Stomach (tissue), 19 donors: ENCODE measurements at places on chromosomes 6 and 20.

DNA sequence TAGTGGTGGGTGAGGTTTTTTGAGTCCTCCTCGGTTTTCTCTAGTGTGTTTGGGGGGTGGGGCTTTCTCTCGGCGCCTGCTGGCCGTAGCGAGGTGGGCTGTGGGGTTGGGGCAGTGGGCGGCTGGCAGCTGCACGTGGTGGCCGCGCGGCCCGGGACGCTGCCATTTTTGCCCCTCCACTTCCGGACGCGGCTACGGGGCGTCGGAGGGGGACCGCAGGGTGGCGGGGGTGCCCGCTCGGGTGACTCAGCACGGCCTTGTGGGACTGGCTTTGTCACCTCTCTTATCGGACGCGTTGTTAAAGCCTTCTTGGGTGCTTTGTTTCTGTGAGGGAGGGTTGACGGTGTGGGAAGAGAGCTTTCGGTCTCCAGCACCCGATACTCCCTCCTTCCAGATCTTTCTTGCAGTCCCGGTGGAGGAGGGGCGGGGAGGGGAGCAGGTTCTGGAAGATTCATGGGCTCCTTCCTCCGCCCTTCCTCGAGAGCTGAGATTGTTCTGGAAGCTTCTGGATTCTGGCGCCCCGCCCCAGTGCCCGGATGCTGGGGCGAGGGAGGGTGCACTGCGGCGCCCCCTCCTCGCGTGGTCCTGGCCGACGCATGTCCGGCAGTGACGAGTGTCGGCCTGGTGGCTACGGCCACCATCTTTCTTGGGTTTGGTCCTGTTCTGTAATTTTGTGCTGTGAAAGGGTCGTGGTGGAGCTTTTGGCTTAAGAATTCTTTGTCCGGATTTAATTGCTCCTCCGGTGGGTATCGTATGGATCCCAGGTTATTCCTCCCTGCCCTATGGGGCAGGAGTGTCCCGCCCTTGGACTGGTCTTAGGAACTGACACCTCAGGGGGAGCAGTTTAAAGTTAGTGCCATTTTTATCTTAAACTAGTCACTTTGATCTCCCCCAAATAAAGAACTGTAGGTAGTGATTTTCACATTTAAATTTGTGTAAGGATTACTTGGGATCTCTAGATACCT lies 719 bp downstream of the HSP90AB1 start:
- H3K36me3 ChIP-seq, result peaks cover 40% of the 10 kb centered on the region
- peaks cover 54% of the 10 kb centered on the region for H3K4me1 ChIP-seq
- no peaks in the 10 kb centered on the region for H3K27me3 ChIP-seq
- DNase-seq, result peak; percentile 91
- H3K4me3 ChIP-seq, result peak overlapping the region; percentile 91

DNA sequence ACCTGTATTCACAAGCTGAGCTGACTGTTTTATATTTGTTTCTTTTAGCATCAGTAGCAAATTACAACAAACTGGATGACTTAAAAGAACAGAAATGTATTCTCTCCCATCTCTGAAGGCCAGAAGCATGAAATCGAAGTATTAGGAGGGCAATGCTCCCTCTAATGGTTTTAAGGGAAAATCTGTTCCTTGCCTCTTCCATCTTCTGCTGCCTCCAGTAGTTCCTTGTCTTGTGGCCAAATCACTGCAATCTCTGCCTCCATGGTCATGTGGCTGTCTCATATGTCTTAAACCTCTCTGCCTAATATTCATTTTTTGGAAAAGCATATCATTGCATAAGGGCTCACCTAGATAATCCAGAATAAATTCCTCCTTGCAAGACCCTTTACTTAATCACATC lies 25.2 kb upstream of the ASCC3 start:
- no peak overlapping the region for H3K27ac ChIP-seq
- no peaks in the 10 kb centered on the region for H3K4me1 ChIP-seq
- H3K36me3 ChIP-seq, result no peaks in the 10 kb centered on the region

DNA sequence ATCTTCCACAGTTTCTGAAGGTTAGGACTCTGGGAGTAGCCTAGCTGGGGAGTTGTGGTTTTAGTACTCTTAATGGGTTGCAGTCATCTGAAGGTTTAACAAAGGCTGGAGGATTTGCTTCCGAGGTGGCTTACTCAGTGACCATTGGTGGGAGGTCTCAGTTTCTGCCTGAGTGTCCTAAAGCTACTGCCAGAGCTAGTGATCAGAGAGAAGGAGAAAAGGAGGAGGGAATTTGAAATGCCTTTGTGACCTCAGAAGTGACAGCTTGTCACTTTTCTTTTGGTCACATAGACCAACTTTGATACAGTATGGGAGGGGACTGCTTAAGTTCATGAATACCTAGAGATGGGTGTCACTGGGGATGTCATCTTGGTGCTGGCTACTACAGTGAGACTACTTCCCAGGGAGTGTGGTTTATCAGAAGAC lies 41.3 kb downstream of the NCOA3 start:
- no peak overlapping the region for H3K27ac ChIP-seq
- H3K27me3 ChIP-seq, result no peaks in the 10 kb centered on the region
- H3K4me1 ChIP-seq, result peaks cover 72% of the 10 kb centered on the region
- no peak for DNase-seq
- H3K4me3 ChIP-seq, result no peak overlapping the region

DNA sequence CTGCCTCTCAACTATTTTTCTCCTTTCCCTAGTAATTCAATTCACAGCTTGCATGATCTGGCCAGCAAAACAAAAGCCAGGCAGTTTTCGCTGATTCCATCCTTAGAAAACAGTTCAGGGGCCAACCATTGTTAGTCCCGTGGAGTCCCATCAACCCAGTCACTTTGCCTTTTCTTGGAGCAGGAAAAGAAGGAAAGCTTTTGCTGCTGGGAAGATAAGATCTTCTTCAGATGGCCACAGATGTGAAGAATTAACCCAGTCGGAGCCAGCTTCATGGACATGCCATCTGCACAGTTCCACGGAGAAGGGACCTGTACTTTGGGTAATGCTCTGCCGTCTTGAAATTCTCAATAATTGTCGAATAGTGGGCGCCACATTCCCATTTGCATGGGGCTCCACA lies 76.9 kb upstream of the TSHZ2 start:
- no peaks in the 10 kb centered on the region for H3K27me3 ChIP-seq
- H3K36me3 ChIP-seq, result no peaks in the 10 kb centered on the region
- no peak overlapping the region for H3K4me3 ChIP-seq
- DNase-seq, result no peak

DNA sequence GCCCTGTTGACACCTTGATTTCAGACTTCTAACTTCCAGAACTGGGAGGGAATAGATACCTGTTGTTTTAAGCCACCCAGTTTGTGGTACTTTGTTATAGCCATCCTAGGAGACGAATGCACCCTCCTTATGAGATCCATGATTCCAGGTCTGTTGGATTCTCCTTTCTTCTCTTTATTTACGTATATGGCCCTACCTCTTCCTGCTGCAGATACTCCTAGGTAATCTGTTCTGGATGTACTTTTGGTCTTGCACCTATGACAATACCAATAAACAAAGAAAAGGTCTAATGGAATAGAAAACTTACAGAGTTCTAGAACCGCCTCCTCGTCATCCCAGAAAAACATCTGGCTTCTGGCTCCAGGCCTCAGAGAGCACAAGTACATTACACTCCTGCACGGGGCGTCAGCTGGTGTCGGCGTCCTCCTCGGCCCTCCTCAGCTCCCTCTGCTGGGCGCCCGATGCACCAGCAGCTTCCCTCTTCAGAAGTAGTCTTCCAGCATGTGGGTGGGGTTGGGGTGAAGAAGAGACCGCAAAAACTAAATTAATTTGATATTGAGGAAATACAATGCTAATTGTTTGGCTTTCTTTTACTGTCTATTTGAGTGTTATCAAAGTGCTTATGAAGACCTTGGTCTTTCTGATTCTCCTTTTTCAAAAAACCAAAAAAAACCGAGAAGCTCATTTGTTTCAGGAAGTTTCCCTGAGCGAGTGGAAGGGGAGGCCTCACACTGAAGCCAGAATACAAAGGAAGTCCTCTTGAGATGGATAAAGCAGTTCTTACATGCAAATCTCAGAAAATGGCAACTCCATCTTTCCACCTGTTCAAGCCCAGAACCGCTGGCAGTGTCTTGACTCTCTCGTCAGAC lies 9.7 kb upstream of the ATXN1 start:
- no peaks in the 10 kb centered on the region for H3K36me3 ChIP-seq
- H3K4me1 ChIP-seq, result peaks cover 52% of the 10 kb centered on the region
- no peaks in the 10 kb centered on the region for H3K27me3 ChIP-seq
- DNase-seq, result peak; percentile 90
- no peak overlapping the region for H3K4me3 ChIP-seq
- H3K27ac ChIP-seq, result no peak overlapping the region

DNA sequence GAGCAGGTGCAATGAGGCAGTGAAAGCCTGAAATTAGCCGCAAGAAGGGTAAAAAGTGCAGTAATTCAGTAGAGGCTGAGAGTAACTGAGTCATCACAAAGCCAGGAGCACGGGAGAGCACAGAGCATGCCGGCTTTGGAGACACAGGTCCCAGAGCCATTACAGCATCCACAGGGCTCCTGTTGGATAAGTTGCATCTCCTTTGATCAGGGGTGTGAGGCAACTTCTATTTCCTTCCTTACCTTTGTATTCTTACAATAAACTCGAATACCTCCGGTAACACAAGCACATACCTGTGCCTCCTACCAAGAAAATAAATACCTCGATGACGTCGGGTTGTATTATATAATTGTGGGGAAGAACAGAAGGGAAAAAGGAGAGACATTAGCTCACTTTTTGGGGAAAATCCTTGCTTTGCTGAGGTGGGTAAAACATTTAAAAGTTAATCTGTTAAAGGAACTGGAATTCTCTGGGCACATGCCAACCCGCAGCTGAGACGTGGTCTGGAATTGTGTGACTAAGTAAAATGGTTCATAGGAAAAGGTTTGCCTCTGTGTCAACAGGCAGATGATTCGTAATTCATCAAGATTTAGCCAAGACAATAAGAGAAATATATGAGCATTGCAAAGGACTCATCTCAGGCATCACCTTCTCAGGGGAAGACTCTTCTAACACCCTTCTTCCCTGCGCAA lies 360.7 kb upstream of the ZFP64 start:
- DNase-seq, result no peak
- no peaks in the 10 kb centered on the region for H3K27me3 ChIP-seq
- H3K4me3 ChIP-seq, result no peak overlapping the region
- H3K27ac ChIP-seq, result no peak overlapping the region
- no peaks in the 10 kb centered on the region for H3K4me1 ChIP-seq
